ENCODE measurements at places on chromosomes 7 and 10.

DNA sequence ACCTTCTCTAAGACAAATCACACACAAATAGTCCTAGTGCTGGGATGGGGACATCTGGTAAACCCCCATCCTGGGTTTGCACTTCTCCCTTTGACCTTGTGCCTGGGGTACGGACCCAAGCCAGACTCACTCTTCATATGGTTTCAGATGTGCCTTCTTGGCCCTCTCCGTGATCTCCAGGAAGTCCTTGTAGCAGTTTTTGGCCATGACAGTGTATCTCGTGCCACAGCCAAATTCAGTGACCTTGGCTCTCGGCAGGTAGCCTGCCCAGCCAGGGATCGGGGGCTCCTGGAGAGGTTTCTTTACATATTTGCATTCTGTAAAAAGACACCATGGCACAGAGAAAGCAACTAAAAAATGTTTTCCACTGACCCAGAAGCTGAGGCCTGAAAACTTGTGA is 43.9 kb downstream of the PNLIPRP2 start:
- no peak for DNase-seq

DNA sequence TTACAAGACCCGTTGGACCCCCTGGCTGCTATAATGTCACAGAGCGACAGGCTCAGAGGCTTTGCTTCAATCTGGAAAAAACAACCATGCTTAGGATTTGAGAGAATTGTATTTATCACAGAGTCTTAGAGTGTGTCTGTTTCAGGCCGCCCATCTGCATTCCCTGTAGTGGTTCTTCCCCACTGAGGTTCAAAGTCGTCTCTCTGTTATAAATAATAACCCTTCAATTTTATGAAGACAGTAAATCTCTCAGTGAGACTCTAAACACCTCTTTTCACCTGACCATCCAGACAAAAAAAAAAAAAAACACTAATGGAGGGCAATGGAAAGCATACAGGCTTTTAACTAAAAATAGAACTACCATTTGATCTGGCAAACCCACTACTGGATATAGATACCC is 565.4 kb upstream of the AUTS2 start:
- no peak for DNase-seq

DNA sequence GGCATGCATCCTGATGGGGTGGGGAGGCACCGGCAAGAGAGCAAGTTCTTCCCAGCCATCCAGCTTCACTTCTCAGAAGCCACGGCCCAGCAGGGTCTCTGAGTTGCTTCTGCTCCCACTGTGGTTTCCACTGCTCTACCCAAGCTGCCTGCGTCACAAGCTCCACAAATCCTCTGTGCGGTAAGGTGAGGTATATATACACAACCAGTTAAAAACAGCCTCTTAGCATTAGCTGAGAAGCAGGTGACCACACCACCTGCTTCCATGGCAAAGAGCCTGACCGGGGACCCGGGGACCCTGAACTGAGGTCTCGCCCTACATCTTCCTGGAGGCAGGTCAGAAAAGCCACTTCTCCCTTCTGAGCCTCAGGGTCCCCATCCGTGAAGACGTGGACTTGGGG is 46.9 kb upstream of the NPFFR1 start:
- DNase-seq: no peak

DNA sequence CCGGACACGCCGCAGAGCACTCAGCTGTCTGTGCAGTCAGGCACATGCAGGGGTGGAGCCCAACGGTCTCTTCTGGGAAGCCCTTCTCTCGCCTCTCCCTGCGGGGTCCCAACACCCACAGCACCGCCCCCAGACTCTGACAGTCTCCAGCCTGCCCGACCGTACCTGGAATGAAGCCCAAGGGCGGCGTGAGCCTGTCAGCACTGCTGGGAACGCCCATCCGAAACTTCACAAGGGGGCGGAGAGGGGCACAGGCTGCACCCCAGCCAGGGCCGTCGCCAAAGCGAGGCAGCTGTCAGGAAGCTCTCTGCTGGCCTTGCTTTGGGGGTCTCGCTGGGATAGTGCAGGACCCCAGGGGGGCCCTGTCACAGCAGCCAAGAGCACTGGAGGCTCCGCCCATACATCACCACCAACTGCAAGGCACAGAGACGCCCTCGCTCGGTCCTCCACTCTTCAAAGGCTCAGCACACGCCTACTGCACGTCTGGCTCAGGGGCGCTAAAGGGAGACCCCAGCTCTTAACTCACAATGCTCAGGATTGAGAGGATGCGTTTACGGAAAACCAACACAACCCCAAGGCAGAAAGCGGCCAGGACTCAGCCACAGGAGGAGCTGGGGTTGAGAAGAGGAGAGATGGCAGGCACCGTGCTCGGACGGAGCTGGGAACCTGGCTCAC is 30.9 kb downstream of the MAD1L1 start:
- DNase-seq: no peak

DNA sequence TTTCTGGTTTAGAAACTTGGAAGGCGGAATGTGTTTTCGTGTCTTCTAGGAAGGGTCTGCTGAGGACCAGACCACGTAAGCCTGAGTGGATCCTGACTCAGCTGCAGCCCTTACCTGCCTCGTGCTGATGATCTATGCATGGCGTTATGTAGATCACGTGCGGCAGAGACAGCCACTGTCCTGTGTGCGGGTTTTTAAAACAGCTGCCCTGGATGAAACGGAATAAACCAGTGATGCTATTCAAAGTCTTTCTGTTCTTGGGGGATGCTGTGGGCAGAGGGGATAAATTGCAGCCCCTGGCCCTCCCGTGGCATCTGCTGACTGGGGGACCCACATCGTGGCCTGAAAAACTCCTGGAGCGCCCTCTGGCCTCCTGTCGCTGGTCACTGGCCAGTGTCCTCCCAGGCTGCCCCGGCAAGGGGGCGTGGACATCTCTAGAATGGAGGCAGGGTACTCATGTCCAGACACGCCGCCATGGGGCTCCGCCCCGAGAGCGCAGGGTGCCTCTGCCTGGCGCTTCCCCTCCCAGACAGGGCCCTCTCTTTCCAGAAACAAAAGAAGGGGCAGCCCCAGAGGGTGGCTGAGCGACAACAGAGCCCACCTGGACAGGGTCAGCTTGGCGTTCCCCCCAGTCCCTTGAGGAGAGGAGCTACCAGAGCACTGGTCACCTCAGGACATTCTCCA is 13.2 kb downstream of the ALKBH4 start:
- no peak for DNase-seq

DNA sequence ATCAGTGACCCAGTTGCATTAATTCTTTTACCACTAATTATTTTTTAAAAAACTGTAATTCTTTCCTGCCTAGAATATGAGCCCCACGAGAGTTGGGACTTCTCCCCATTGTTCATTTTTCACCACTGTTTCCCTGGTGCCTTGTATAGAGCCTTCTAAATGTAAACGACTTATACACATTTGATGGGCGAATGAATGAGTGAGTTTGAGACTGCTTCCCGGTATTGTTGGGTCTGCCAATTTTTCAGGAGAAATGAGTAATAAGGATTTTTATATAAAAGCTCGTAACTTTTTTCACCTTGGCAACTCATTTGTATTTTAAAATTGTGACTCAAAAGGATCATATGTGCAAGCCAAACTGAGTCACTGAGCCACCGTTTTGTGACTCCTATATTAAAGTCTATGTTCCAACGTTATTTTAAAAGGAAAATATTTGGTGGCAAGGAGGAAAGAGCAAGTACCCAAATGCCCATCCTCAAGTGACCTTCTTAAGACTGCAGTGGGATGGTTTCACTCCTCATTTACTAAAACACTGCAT is 621.3 kb downstream of the KCNMA1 start:
- no peak for DNase-seq

GRCh38 chr7:123209786-123210185 is 10.0 kb upstream of the SLC13A1 start:
- no peak for DNase-seq

Measured in stimulated activated CD4-positive, alpha-beta T cell treated with anti-CD3 and anti-CD28 coated beads, TNF-alpha, amount 100 ng/mL, for 4 hours (primary cell).